ENCODE measurements at places on chromosomes 3 and 15.
A peak's percentile ranks its signal among the peaks of the same experiment; 100 is the strongest.

- no peak for ATAC-seq
These were observed 913.9 kb upstream of the CFAP20DC start for GRCh38 chr3:59963676-59964075.

DNA sequence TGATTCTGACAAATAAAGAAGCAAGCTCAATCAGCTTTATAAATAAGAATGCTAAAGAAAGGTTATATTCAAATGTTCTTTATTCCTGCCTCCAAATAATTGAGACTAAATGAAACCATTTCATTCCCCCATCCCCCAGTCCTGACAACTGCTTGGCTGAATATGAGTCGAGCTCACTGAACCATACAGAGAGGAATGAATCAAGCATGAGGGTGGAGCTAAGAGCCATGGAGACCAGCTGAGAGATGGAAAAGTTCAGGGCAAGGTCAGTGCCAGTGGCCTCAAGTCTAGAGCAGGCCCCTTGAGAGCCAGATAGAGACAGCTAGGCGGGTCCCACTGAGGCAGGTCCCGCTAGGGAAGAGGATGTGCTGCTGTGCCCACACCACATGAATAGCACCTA is 188.7 kb upstream of the EIF1B start:
- no peak for ATAC-seq

DNA sequence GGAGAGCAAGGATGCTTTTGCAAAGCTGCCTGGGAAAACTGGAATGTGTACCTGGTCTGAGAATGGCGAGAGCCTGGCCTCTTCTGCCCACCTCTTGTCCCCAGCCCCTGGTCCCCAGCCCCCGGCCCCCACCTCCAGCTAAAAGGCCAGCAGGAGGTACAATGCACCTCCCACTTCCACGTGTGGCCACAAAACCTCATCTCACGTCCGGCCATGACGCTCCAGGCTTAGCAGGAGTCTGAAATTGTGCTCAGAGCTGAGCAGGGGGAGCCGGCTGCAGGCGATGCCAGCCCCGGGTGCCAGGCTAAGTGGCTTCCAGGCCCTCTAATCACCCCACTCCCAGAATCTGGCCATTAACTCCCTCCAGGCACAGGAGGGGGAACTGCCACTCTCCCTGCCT is 83.1 kb upstream of the PRR20G start:
- no peak for ATAC-seq

DNA sequence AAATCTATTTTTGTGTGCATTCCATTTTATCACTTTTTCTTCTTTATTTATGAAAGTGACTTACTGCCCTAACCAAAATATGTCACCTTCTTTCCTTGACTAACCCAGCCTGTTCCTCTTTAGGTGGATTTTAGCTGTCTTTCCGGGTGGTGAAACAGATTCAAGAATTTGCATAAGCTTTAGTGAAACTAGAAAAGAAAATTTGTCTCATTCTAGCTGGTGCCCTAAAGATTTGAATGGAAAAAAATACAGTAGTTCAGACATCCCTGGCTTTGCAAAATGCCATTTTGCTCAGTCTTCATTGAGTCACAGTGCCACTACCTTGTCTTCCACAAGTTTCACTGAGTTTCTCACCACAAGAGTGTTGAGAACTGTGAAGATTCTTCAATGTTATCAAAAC is 28.2 kb upstream of the CCDC50 start:
- peak; percentile 58 for ATAC-seq

DNA sequence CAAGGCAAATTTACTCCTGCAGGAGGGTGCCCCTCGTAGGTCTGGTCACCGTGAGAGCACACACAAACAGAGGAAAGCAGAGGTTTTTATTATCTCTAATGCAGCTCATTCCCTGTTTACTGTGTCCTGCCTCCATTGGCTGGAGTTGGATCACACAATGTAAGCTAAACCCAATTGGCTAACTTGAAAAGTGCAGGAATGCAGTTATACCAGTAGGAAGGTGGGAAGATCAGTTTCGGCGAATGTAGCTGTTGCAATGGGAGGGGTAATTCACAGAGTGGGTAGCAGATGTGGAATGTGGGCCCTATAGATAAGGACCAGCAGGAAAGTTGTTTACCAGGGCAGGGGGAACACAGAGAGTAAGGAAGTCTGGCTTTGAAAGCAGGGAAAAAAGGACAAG is 42.5 kb upstream of the NPAP1 start:
- ATAC-seq, result no peak

DNA sequence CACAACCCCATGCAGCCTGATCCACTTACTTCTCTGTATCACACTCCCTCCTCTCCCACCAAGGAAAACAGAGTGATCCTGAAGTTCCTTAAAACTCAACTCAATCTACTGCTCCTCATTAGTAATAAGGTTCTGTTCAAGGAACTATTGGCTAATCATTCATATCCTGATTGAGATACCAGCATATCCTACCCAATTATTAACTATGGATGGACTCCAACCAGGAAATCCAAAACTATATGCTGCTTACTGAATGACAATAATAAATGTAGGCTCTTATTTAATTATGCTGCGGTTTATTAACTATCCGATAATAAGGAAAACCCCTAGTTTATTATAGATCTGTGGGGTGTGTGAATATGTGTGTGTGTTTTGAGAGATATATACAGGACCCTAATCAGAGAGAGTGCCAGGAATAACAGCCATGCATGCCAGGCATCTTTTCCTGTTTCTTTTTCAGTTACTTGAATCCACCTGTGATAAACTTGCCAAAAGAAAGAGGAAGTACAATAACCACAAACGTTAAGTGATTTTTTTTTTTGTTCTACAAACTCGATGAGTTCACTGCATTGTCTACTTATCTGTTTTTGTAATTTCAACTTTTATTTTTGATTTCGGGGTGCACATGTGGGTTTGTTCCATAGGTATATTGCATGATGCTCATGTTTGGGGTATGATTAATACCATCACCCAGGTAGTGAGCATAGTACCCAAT is 1031.7 kb upstream of the CFAP20DC start:
- no peak for ATAC-seq

GRCh38 chr3:49952924-49953323 is 13.0 kb downstream of the RBM6 start:
- no peak for ATAC-seq

DNA sequence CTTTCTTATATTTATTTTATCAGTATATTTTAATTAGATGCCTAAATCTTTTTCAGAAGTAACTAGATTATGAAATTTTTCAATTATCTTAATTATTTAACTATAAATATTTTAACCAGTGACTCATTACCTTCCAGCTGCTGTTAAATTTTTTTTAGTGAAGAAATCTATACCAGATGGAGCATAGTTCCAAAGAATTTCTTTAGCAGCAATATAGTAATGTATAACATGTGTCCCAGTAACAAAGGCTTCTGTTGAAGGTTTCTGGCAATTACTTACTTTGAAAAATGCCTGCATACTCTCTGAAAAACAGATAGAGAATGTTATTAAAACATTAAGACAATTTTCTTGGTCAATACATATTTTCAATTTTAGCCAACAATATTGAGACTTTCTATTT is 45.1 kb upstream of the CP start:
- ATAC-seq, result no peak

GRCh38 chr3:114308377-114308776 is 14.5 kb downstream of the TIGIT start:
- peak; percentile 71 for ATAC-seq

- no peak for ATAC-seq
These were observed 45.1 kb downstream of the APH1B start for GRCh38 chr15:63322541-63322940.

DNA sequence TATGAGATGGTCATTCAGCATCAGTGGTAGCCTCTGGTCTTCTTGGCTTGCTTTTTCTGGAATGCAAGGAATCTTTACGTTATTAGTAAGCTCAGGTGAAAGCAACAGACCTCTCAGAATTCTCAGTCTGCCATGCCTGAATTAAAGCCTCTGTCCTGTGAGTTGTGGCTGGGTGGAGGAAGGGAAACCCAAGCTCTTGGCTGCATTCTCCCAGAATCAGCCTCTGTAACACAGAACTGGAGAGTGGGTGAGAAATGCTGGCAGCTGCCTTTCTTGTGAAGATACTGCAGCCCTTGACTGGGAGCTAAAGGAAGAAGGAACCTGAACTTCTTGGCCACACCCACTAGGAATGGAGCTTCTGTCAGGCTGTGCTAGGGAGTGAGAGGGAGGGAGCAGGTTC is 505.8 kb downstream of the EPHA3 start:
- no peak for ATAC-seq

- ATAC-seq, result no peak
These were observed 32.6 kb downstream of the LINS1 start for GRCh38 chr15:100569391-100569790.

DNA sequence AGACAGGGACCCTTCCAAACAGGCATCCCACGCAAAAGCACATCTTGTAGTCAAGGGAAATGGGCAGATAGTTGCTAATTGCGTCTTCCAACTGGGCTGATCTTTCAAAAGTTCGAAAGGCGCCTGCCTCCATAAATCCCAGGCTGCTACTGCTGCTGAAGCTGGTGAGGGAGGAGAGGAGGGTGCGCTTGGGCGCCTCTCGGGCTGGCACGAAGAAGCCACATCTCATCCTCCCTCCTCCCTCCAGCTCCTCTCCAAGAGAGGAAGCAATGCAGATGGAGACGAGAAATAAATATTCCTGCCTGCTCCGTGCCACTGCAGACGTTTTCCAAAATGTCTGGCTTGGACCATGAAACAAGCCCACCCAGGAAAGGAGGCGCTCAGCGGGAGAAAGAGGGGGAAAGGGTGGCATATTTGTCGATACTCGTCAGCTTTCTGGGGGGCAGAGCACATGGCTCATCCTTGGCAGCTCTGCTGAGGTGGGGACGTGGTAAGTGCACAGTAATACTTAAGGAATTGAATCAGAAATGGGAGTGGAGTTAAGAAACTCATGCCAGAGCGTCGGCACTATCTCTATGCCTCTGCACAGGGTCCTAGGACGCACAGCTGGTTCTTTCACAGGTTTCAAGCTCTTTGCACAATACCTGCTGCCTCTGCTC is 88.9 kb upstream of the FEZF2 start:
- no peak for ATAC-seq

- no peak for ATAC-seq
These were observed 45.8 kb downstream of the MITF start for GRCh38 chr3:69784954-69785514.

DNA sequence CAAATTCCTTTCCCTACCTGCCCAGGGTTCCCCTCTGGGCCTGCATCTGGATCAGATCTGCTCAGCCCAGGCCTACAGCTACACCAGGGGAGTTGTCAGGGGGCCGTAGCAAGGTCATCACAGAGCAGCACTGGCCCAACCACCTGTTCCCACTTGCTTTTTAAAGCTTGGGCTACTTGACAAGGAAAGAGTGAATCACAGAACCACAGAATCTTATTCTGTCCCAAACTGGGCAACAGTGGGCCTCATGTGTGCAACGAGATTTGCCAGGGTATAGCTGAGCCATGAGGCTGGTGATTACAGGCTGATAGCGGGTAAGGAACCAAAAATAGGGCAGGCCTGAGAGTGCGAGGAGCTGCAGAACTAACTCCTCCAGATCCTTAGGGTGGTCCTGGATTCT is 66.7 kb downstream of the MYLK start:
- ATAC-seq, result no peak

DNA sequence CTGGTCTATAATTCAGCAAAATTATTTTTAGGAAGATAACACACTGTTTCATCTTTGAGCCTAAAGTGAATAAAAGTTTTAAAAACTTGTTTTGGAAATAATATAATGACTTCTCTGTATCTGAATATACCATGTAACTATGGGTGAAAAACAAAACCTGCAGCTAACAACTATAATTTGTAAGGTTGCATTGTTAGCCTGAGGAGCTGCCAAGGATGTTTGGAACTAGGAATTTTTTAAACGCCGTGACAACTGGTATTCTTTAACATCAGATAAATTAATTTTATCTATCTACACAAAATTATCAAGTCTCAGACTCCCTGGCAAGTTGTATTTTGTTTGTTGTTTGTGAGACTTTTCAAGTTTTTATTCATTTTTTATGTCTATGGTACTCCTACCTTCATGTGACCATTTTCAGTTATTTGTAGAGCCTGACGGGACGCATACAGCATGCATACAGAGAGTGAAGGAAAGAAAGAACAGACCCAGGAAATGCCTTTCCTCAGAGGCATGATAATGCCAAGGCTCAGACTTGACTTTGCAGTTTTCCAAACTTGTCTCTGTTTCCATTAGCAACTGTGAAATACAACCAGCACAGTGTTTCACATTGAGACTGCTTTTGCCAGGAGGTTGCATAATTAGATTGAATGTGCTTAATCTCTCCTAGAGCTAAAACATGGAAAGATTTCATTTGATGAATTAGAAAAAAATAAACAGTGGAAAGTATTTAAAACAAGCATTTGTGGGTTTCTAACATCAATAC is 60.8 kb upstream of the ARHGEF26 start:
- no peak for ATAC-seq

DNA sequence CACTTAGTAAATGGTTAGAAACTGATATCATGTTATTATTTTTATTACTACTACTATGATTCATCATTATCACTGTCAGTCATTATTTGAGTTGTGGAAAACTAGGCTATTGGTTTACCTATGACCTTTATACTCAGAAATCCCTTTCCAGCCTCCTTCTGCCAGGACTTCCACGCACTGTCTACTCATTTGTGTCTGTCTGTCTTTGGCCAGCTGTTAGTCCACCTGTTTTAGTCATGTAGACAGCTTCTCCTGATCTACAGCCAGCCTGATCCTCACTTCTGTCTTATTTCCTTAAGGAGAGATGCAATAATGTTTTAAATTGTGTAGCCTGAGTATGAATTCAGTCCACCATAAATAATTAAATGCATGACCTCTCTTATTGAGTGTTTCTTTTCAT is 162.8 kb downstream of the EPHA3 start:
- ATAC-seq, result no peak

DNA sequence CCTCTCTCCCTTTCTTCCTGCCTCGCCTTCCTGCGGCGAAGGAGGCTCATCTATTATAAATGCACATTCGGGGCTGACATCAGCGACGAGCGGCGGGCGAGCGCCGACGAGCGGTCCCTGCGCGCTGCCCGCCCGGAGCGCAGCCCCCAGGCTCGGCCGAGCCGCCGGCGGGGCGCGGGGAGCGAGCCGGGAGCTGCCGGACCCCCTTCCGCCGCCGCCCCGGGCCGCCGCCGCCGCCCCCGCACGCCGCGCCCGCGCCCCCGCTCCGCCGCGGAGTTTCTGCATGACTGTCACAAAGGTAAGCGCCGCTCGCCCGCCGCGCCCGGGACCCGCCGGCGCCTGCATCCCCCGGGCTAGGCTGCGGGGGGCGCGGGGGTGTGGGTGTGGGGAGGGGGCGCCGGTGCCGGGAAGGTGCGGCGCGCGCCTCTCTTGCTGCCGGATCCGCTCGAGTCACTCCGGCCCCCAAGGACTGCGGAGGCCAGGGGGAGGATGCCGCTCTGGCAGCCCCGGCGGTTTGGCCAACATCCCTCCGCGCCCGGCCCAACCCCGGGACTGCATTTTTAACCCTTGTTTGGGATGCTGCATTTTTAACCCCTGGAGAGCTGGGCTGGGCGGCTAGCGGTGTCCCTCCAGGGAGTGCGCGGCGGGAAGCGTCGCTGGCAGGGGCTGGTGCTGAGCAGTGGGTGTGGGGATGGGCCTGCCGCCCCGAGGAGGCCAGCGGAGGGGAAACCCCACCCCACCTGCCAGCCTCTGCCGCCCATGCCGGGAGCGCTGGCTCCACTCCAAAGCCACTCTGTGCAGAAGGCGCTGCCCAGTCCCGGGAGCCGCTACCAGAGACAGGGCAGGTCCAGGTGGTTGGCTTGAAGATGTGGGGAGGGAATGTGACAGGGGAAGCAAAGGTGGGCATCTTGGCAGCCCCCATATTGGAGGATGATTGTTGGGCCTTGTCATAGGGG is at the start of gene CORO2B:
Gene CORO2B, plus strand, starts transcription at position 14 of the 956 bp plus-strand sequence. Its CDS starts 270 bp downstream, at position 284.
- peak; percentile 22 for ATAC-seq

Data from activated T-helper 17 cell treated with anti-CD3 and anti-CD28 coated beads, Interleukin-2, amount 50 U/mL, for 72 hours (primary cell).